Activated CD4-positive, CD25-positive, alpha-beta regulatory T cell treated with anti-CD3 and anti-CD28 coated beads, Interleukin-2, amount 50 U/mL, for 24 hours (primary cell): ENCODE measurements at places on chromosomes 5 and 9.

- no peak for ATAC-seq
These were observed 235.7 kb downstream of the HSPA4 start for GRCh38 chr5:133287500-133287899.

GRCh38 chr9:126158588-126159429 is 167.8 kb upstream of the MVB12B start:
- ATAC-seq = no peak

DNA sequence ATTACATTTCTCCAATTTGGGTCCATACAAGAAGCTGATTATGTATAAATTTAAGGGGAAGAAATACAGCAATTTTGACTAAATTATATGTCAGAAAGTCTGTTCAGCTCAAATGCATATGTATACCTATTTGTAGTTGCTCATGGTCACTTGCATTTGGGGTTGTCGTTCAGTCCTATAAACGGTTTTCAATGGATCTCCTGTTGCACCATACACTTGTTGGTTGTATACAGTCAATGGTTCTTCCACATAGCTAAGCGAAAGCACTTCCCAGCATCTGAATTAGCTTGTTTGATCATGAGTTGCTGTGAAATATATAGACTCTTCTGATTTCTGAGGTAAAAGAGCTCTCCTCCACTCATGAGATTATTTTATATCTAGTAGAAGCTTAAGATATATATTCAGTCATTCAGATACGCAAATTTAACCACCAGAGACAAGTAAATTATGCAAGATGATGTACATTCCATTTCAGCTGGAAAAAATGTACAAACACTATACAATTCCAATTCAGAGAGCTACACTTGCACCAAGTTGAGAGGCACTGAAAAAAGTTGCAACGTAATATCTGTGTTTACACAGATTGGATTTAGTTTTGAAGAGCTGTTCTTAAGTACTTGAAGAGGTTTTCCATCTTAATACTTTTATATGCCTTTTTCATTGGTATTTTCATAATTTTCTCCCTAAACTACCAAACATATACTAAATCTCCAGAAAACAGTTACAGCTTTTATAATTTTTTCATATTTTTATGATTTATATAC is 64.4 kb upstream of the POU5F2 start:
- ATAC-seq = no peak

- no peak for ATAC-seq
These were observed 306.8 kb downstream of the ZNF608 start for GRCh38 chr5:124439609-124440008.

- ATAC-seq = no peak
These were observed 148.5 kb upstream of the RPS23 start for GRCh38 chr5:82426464-82427154.

DNA sequence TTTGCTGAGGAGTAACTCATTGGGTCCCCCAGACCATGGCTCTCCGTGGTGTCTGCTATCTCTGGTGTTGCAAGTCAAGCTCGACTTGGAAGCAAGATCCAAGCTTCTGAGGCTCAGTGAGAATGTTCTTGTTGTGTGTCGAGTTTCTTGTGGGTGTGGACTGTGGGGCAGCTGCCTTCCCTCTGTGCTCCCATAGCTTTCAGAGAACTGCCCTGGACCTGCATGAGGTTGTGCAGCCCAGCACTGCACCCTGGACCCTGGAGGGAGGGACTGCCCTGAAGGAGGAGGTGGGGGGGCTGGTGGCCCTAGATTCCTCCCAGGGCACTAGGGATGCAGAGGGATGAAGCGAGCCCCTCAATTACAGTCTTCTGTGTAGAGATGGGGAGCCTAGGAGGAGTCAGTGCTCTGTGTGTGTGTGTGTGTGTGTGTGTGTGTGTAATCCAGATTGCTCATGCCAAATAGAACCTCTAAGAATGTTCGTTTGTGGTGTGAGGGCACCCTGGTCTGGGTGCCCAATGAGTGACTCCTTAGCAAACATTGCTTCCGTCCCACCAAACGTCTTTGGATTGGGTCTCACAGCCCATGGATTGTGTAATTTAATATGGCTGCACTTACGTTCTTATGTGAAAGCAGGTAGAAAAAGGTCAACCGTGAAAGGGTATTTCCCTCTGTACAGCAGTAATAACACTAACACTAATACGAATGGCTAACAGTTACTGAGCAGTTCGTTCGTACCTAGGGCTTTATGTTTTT is 143.3 kb upstream of the LMX1B start:
- peak; percentile 57 for ATAC-seq

- ATAC-seq = no peak
These were observed 142.1 kb downstream of the AGTPBP1 start for GRCh38 chr9:85599540-85600105.

- ATAC-seq = no peak
These were observed 134.6 kb upstream of the RANBP3L start for GRCh38 chr5:36436306-36436705.
